ENCODE measurements at places on chromosomes 2 and 18. TPM values are rescaled to one million over a fixed set of nuclear protein-coding genes. Genes with fewer than 3 reads are reported as not detected.

The ITGA6 gene
- total RNA-seq: 43.9 TPM

The CAPN14 gene
- total RNA-seq: under 0.01 TPM

The ALPG gene
- total RNA-seq: not detected

The LOXL3 gene
- total RNA-seq: 14.2 TPM

The SETBP1 gene
- total RNA-seq: 0.28 TPM

The PRKAG3 gene
- total RNA-seq: not detected

The POTEI gene
- total RNA-seq: not detected

The SIX3 gene
- total RNA-seq: not detected

The M1AP gene
- not detected for total RNA-seq

The CIDEA gene
- not detected for total RNA-seq

- DNase-seq: peak; percentile 31
Observed at GRCh38 chr2:231708773-231709635, 679 bp downstream of the PTMA start.

DNA sequence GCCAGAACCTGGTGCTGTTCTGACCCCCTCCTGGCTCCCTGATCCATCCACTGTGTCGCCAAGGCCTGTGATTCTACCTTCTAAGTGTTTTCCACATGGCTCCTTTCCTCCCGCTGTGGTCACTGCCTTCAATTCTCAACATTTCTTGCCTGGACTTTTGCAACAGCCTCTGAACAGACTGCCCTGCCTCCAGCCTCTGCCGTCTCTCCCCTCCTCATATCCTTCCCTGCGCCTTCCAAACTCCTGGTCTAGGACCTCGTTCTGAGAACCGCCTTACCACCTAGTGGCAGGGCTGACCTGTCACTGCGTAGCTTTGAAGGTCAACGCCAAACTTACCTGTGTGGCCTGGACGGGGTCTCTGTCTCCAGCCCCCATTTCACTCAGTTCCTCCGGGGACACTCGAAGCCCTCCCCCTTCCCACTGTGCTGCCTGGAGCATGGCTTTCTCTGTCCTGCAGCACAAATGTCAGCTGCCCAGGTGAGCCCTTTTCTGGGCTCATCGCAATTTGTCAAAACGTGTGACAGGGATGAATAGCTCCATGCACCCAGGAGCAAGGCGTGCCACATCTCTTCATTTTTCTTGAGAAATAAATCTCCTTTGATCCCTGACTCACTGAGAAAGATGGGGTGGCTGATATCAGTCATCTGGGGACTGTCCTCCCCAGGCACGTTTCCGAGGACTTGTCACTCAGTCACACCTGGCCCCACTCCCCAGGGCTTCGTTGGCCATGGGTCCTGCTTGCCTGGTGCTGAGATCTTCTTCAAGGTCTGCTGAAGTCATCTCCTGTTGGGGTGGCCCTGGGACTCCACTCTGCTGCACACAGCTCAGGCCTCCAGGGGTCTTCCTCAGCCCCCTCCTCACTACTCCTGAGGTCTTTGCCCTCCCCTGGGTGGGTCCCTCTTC is 46.7 kb downstream of the LDLRAD4 start:
- DNase-seq: no peak

GRCh38 chr2:58127111-58127510 is 80.5 kb downstream of the VRK2 start:
- no peak for DNase-seq

DNA sequence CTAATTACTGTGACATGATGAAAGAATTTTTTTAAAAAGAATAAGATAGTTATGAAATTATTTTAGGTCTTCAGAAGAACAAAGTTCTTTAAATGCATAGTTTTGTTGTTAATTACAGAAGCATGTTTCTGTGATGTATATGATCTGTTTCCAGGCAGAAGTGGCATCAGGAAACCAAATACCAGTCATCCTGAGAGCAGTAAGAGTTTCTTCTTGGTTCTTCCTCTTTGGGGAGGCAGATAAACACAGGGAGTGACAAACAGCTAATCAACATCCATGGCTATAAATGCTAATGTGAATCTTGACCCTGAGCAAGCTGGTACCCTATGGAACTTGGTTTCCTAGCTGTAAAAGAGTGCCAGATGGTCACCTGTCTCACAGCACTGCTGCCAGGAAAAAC is 29.2 kb downstream of the WIPF1 start:
- no peak for DNase-seq

DNA sequence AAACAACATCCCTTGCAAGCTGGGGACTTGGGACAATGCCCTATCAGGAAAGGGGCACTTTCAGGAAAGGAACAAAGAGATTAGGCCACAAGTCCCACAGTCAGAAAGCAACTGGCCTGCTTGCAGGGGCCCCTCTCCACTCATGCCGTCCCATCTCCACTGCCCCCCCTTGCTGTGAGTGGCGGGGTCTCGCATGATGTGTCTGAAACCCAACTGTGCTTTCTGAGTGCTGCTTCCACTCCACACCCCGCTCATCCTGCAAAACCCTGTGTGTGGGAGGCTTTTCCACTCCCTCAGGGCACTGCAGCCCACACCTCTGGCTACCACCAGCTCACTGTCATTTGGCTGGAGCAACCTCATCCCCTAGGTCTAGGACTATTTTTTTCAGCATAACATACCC is 7.9 kb downstream of the HS6ST1 start:
- no peak for DNase-seq

DNA sequence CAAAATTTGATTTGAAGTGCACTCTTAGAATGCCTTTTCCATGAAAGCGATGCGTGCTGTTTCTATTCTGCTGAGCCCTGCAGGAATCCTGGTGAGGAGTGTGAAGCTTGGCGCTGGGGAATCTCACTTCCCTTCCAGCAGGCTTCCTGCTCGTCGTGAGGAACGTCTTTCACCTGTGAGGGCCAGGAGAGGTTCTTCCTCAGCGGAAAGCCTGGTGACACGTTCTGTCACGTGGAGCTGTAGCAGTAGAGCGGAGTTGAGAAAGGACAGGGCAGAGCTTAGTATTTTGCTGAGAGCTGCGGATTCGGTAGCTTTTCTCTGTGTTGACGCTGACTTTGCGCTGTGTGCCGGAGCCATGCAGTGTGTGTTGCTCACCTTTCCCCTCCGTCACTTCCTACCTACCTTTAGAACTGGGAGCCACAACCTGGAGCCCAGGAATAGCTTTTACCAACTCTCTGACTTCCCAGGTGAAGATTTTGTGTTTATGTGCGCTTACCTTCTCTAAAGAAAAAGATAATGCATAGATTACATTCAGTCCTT is 294.8 kb downstream of the PTGR3 start:
- no peak for DNase-seq

DNA sequence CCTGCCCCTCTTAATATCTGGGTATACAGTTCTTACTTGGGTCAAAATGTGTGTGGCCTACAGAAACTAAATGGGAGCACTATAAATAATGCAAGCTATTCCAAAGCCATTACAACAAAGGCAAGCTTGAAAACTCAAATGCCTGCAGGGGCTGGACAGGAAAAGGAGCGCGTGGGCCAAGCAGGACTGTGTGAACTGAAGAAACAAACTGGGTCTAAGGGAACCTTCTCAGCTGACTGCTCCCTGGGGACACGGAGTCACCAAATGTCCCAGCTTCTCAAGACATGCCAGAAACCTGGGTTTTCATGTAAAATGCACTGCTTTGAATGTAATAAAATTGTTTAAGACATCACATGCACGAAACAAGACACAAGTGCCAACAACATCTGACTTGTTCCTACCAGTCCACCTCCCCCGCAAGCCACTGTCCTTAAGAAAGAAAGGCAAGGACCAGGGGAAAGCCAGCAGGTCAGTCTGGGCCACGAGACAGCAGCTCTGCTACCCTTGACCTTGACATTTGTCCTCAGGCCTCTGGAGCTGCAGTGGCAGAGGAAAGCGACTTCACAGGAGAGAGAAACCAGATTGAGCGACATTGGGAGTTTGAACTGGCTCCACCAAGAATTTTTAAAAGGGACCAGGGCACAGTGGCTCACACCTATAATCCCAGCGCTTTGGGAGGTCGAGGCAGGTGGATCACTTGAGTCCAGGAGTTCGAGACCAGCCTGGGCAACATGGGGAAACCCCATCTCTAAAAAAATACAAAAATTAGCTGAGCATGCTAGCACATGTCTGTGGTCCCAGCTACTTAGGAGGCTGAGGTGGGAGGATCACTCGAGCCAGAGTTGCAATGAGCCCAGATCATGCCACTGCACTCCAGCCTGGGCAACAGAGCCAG is 89.7 kb upstream of the SH3BP4 start:
- DNase-seq: no peak

DNA sequence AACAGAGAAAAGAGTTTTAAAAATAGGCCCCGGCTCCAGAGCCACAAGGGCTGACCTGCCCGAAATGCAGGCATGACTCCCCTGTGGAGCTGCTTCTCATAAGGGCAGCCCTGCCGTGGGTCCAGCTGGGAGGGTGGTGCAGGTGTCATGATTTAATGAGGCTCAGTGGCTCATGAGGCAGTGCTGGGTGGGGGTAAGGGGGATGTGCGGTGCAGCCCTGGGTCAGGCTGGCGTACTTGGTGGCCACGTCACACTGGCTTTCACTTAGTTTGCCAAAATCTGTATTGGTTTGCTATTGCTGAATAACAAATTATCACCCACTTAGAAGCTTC is 33.6 kb downstream of the HJURP start:
- DNase-seq: no peak

DNA sequence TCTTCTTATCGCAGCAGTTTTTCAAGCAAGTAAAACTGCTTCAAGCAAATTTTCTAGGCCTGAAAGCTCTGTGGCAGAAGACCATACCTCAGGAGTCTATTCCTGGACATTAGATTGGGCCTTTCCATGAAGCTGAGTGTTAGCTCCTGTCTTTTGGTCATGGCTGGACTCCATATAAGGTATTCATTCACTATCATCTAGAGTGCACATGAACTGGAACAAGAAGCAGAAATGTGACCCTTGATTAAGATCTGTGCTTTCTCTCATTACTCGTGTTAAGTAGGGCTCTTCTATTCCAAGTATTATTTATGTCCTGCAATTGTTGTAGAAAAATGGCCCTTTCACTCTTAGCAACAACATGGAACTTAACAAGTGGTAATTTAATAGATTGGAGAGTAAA is 5.9 kb upstream of the GULP1 start:
- no peak for DNase-seq

- no peak for DNase-seq
Observed at GRCh38 chr18:77701977-77702376, 452.3 kb downstream of the GALR1 start.

GRCh38 chr2:1864301-1864980 is 120.1 kb upstream of the PXDN start:
- no peak for DNase-seq

DNA sequence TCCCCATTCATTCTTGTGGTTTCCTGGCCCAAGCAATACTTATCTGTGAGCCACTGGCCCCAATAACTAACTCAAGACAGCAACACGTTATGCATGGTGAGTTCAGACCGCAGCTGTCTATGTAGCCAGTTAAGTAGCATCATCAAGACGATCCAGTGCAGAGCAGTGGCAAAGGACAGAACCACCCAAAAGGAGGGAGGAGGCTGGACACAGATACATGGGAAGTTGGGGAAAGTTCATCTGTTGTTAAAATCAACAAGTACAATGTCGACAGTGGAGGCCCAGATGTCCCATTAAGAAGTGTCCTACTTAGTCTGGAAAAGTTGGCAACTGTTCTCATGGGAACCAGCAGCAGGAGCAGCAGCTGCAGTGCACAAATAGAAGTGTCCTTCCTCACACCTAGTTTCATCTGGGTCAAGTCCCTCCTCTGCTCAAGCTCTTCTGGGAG is 106.9 kb upstream of the THOC1 start:
- no peak for DNase-seq

DNA sequence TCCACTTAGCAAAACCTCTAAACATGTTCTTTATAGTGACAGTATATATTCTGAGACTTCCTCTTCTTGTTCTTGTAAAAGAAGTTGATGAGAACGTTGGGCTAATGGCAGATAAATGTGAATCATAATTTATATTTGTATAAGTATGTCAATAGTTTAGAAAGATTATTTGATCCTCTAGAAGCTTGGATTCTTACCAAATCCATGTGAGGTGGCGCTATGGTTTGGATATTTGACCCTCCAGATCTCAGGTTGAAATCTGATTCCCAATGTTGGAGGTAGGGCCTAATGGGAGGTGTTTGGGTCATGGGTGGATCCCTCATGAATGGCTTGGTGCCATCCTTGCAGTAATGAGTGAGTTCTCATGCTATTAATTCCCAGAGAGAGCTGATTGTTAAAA is 29.8 kb upstream of the SCN1A start:
- DNase-seq: no peak

GRCh38 chr18:49547701-49548100 is 14.2 kb upstream of the LIPG start:
- no peak for DNase-seq

GRCh38 chr2:140269000-140269399 is 1488.8 kb upstream of the NXPH2 start:
- no peak for DNase-seq

DNA sequence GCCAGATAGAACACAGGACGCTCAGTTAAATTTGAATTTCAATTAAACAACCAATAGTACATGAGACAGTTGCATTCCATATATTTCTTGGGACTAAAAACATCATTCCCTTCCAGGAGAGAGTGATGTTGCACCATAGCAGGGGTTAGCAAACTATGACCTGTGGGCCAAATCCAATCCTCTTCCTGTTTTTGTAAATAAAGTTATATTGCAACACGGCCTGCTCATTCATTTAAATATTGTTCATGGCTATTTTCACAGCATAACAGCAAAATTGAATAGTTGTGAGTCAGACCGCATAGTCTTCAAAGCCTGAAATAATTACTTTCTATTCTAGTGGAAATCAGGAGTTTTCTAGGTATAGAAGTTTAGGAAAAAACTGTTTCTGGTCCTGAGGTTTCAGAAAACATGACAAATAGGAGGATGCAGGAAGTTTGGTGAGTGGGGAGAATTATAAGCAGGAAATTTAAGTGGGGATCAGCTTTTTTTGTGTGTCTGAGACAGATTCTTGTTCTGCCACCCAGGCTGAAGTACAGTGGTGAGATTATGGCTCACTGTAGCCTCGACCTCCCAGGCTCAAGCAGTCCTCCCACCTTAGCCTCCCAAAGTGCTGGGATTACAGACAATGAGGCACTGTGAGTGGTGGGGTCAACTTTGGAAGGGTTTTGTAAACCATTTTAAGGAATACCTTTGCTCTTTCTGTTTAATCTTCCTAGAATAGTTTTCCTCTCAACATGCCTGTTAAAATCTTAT is 131.5 kb downstream of the SOCS6 start:
- DNase-seq: peak; percentile 71

DNA sequence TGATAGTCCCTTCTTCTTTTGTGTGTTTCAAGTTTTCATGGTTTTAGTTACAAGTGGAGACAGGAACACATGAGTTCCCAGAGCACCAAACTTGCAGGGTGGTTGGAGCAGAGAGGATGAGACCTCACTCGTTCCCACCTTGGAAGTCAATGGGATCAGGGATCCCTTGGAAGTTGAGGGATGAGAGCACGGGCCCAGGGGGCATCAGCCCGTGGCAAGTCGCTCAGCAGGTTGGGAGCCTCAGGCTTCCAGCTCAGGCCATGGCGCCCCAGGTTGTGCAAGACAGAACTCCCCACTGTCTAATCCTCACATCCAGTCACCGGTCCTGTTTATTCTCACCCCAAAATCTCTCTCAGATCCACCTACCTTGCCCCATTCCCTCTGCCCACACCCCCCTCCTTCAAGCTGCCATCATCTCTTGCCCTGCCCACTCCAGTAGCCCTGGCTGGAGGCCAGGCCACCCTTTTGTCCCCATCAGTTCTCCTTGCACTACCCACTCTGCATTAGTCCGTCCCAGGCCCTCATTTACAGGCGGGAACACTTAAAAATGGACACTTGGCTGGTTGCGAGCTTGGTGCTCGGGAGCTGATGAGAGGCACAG is 37.6 kb upstream of the FOSL2 start:
- DNase-seq: no peak

Measured in IMR-90 (cell line).